Frontal cortex (tissue), 4 donors: ENCODE measurements at places on chromosomes 4 and X. TPM values are rescaled to one million over a fixed set of nuclear protein-coding genes. Genes with fewer than 3 reads are reported as not detected.

Gene PPARGC1A
- total RNA-seq: 4.5 TPM

Gene EFHC2
- total RNA-seq: 2.0 TPM

GRCh38 chrX:108299101-108299591, 139.1 kb downstream of the COL4A6 start:
- no peak for DNase-seq

DNA sequence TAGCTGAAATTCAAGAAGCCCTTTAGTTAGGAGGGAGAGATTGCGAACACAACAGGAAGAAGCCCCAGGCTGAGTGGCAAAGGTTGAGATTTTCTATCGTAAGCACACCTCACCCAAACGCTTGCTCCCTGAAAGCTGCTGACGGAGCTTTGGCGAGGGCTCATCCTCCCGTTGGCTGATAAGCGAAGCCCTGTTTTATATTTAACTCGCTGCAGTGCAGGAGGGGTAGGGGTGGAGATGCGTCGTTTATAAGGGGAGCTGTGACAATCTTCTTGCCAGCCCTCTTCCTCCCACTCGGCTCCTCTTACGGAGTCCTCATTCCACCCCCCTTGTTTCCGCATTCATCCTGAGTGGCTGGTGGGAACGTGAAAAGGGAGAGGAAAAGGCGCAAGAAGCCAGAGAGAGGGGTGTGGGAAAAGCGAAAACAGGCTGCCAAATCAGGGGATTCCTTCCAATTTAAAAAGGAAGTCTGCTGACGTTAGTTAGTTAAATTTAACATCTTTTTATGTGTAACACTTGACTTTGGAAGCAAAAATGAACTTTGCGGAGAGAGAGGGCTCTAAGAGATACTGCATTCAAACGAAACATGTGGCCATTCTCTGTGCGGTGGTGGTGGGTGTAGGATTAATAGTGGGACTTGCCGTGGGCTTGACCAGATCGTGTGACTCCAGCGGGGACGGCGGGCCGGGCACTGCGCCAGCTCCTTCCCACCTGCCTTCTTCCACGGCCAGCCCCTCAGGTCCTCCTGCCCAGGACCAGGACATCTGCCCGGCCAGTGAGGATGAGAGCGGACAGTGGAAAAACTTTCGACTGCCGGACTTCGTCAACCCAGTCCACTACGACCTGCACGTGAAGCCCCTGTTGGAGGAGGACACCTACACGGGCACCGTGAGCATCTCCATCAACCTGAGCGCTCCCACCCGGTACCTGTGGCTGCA, at the start of gene ENPEP:
Gene ENPEP, plus strand, starts transcription at position 275 of the 938 bp plus-strand sequence. Its CDS starts 260 bp downstream, at position 535.
- no peak for DNase-seq

DNA sequence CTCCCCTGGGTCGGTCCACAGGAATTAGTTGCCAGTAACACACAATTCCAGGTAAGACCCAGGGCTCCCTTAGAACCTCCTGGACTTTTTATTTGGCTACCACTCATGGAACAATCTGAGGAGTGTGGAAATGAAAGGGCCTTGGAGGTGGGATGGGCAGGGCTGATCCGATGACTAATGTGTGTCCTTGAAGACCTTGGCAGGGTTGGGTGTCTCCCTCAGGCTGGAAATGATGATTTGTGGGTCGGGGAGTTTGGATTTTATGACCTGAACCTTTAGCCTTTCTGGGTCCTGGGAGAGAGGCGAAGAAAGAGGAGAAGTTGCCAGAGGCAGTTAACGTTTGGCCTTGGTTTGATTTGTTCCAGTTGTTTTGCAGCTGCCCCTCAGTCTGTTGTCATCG, 425.0 kb downstream of the MID1IP1 start:
- DNase-seq: no peak

DNA sequence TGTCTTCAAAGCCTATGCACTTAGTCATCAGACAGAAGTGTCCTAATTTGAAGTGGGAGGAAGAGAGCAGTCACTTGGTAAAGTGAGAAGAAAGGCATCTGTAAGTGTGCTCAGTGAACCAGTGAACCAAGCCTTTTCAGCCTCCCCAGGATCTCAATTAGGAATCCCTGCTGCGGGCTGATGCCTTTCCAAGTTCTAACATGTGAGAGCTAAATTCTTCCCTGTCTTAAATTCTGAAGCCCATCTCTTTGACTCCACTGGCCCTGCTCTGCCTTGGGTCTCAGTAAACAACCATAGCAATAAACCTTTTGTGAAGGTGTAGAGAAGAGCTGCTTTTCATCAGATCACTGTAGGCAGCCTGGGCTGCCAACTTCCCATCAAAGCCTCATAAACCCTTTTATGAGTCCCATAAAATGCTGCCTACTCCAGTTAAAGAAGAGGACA, 701.2 kb upstream of the LCORL start:
- no peak for DNase-seq
